ENCODE measurements at places on chromosomes 16 and 17.
A peak's percentile ranks its signal among the peaks of the same experiment; 100 is the strongest.

GRCh38 chr17:64091571-64091970 lies 38.4 kb downstream of the ERN1 start:
- DNase-seq = no peak

- DNase-seq = no peak
These were observed 19.2 kb downstream of the ADCY7 start for GRCh38 chr16:50285406-50286003.

GRCh38 chr16:85722128-85722893 lies 28.6 kb downstream of the C16orf74 start:
- no peak for DNase-seq

GRCh38 chr17:65037157-65037556 lies 19.4 kb downstream of the GNA13 start:
- DNase-seq = no peak

GRCh38 chr17:35788477-35789368 lies 6.7 kb downstream of the MMP28 start:
- DNase-seq = no peak

DNA sequence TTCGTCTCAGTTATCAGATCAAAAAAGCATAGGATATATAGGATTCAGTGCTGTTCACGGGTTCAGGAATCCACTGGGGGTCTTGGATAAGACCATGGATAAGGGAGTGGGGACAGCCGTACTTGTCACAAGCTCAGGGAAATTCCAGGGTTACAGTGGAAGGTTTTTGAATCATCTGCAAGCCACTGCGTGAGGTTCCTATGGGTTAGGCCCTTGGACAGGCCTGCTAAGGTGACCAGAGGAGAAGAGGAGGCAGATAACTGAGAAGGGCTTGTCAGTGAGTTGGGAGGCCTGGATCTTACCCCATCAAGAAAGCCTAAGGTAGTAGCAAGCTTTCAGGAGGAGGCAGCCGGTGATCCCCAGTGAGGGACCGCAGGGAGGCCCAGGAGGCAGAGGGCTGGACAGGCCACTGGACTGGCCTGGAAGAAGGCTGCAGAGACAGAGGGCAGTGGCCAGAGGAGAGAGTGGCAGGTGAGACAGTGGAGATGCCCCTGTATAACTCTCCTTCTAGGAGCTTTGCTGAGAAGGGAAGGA lies 27.3 kb downstream of the NGFR start:
- DNase-seq = no peak

GRCh38 chr16:17224879-17225281 lies 245.9 kb downstream of the XYLT1 start:
- no peak for DNase-seq

DNA sequence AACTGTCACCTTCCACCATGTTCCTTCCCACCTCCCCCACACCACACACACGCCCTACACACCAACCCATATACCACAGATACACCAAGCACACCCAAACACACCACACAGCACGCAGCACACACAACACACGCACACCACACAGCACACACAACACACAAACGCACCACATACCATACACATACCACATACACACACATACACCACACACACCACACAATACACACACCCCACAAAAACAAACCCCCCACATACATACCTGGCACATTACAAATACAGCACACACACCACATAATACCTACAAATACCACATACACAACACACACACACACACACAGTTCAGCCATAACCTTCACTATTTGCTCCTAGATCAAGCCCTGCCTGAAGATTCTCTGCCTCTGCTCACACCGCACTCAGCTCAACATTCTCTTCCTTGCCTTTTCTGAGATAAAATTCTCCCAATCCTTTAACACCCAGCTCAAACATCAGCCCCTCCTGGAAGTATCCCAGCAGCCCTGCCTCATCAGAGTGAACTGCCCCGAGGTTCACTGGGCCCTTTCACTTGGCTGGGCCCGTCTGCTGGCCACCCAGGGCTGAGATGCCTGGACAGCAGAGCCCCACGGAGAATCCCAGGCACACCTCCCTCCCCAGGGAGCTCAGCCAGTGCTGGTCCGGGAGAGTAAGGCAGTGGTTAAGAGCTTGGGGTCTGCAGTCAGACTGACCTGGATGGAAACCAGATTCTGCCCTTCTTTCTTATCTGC lies 31.9 kb upstream of the CPNE2 start:
- no peak for DNase-seq

- DNase-seq = no peak
These were observed 6.4 kb downstream of the TP53I13 start for GRCh38 chr17:29574732-29575510.

GRCh38 chr16:27102701-27103575 lies 36.2 kb downstream of the C16orf82 start:
- DNase-seq = no peak

DNA sequence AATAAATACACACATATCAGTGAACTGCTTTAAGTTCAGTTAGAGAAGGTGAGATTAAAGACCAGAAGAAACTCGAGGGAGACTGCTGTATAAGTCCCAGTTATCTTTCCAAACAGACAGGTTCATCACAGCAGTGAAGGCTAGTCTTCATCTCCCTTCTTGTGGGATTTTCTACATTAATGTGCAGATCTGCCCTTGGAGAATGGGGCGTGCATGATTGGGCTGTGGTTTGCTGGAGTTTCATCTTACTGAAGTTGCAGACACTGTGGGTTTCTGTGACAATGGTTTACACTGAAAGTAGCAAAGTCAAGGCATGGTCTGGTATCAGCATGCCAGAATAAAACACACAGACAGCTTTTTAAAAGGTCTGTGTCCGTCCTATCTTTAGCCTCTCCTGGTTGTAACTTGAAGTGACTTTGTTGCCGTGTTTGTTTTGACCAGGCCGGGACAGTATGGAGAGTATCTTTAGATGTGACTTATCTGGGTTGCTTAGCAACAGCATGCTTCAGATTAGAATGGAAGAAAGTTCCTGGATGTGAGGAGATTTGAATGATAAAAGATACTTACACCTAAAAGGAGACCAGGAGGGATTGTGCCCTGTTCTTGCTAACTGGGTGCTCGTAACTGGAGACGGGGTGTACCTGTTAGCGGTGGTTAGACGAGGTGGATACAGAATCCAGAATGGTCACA lies 16.1 kb downstream of the NAA60 start:
- no peak for DNase-seq

GRCh38 chr17:68662037-68662432 lies 60.9 kb upstream of the FAM20A start:
- DNase-seq = no peak

GRCh38 chr17:35022536-35023063 lies 40.9 kb downstream of the RFFL start:
- peak; percentile 59 for DNase-seq

GRCh38 chr16:85673529-85674417 lies 15.0 kb downstream of the GINS2 start:
- no peak for DNase-seq

DNA sequence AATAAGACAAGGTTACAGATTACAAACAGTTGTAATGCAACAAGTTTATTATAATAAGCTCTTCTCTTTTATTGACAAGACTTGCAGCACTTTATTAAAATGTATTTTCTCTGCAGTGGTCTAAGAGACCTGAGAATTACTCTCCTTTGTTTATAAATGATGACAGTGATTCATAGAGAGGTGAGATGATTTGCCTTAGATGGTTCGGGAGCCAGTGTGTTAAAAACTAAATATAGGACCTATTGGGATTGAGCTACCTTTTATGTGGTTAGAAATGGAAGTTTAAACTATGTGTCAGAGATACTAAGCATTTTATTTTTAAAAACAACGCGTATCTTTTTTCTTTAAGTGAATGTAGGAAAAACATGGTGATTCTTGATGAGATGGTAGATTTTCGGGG lies 2.9 kb upstream of the KRTAP3-3 start:
- no peak for DNase-seq

DNA sequence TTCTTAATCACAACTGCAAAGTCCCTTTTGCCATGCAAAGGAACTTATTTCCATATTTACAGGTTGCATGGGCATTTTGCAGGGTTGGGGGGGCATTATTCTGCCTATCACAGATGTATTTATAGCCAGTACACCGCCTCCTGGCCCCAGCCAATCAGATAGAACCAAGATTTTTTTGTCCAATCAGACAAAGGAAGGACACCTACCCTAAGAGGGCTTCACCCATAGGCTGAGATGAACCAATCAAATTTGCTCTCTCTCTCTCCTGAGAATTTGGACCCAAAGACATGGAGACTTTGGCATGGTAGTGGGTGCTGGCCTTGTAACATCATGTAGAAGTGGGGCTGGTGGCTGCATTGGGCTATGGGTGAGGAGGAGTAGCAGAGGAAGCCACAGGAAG lies 3.9 kb upstream of the KCNG4 start:
- no peak for DNase-seq

DNA sequence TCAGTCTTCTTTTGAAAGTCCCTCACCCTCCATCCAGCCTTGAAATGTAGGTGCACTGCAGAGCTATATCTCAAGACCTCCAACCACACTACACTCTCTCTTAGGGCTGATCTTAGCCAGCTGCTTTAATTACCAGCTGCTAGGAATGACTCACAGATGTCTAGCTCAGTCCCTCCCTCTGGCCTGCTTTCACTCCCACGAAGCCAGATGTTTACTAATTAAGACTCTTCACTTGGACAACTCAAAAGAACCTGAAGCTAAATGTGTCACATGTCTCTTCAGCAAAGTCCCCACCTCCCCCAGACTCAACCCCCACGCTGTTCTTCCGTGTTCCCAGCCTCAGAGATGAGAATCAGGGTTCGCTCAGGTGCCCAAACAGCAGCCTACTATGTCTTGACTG lies 2.6 kb downstream of the GTF3C1 start:
- no peak for DNase-seq

GRCh38 chr17:10631701-10632100 lies 25.4 kb downstream of the MYH3 start:
- no peak for DNase-seq

GRCh38 chr16:26524846-26525245 lies 541.9 kb upstream of the C16orf82 start:
- DNase-seq = no peak

DNA sequence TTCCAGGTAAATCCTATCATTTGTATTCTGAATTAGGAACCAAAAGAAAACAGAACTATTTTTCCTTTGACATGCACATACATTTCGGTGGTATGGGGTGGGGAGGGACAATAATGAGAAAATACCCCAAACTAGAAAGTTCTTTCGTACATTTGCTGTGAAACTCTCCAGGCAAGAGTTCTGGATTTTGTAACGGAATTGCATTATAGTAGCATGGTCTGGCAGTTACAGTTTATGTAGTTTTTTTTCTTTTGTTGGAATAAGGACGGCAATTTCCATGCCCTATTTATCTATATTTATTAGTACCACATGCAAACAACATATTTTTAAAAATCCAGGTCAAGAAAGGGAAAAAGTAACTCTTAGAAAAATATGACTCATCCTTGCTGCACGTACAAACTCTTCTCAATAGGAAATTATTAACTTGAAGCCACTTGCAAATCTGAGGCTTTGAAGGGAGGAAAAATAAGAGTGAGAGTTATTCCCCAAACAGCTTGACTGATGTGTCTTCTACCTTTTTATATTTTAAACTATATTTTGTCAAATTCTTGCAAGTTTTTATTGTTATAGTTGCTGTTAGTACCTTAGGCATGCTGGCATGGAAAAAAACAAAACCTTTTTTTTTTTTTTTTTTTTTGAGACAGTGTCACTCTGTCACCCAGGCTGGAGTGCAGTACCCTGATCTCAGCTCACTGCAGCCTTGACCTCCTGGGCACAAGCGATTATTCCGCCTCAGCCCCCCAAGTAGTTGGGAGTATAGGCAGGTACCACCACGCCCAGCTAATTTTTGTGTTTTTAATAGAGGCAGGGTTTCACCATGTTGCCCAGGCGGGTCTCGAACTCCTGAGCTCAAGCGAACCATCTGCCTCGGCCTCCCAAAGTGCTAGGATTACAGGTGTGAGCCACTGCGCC lies 69.3 kb downstream of the WWP2 start:
- no peak for DNase-seq

GRCh38 chr16:13150181-13150885 lies 248.9 kb downstream of the SHISA9 start:
- DNase-seq = no peak

DNA sequence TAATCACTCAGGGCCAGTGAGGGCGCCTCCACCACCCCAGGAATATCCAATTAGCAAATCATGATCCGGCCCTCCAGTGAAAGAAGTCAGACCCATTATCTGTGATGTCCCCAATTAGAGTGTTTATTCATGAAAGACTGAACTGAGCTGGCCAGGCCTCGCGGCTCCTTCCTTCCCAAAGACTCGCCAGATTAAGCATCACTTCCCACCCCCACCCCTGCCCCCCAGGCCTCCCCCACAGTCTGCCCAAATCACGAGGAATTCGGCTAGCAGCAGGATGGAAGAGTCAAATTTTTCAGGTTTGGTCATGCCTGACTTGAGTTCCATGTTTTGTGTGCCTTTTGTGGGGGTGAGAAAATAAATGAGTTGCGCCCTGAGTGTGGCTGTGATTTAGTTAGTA lies 298.4 kb upstream of the SALL1 start:
- no peak for DNase-seq

GRCh38 chr17:66441101-66441661 lies 138.8 kb downstream of the PRKCA start:
- no peak for DNase-seq

- no peak for DNase-seq
These were observed 56.6 kb downstream of the RGS9 start for GRCh38 chr17:65193716-65194293.

DNA sequence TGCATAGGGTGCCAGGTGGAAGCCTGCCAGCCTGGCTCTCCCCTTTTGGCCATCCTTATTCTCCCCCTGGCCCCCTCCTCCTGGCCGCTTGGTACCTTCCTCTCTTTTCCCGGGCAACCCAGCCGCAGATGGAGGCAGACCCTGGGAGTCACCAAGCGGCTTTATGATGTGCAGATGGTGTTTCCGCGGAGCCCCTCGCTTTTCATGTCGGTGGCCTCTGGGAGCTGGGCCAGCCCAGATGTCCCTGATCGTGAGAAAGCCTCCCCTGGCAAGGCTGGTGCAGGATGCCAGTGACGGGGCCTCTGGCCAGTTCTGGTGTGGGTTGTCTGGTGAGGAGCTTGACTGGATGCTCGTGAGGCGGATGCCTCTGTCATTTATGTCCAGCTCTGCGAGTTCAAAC lies 18.0 kb upstream of the BRD7 start:
- DNase-seq = no peak

Measured in activated T-helper 9 cell treated with anti-CD3 and anti-CD28 coated beads, Interleukin-2, amount 50 U/mL, for 16 hours (primary cell).